ENCODE measurements at places on chromosomes 2 and 18.

DNA sequence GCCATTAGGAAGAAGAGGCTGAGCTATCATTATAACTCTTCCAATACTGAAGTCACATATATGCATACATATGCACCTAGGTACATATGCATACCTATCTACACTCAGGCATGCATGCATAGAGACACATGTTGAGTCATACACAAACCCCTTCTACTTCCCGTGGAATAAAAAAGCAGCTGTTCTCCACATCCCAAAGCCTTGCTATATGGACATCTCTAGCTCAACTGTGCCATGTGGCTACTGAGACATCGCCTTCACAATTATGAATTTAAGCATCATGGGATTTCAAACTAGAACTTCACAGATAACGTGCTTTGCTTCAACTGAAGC, 120.5 kb downstream of the ANKRD44 start:
- DNase-seq = no peak

- peak; percentile 63 for DNase-seq
Observed at GRCh38 chr2:11446733-11447248, 19.2 kb downstream of the E2F6 start.

GRCh38 chr18:79862562-79862961, 64.8 kb downstream of the KCNG2 start:
- DNase-seq = no peak

GRCh38 chr2:74441690-74442482, at the start of gene RTKN:
Gene RTKN, minus strand, starts transcription at chr2:74441937. Its CDS starts 121 bp downstream, at chr2:74441816.
- peak; percentile 34 for DNase-seq

GRCh38 chr2:71498261-71498701, 44.9 kb downstream of the DYSF start:
- DNase-seq = no peak

- no peak for DNase-seq
Observed at GRCh38 chr18:63819786-63820185, 44.6 kb downstream of the SERPINB7 start.

DNA sequence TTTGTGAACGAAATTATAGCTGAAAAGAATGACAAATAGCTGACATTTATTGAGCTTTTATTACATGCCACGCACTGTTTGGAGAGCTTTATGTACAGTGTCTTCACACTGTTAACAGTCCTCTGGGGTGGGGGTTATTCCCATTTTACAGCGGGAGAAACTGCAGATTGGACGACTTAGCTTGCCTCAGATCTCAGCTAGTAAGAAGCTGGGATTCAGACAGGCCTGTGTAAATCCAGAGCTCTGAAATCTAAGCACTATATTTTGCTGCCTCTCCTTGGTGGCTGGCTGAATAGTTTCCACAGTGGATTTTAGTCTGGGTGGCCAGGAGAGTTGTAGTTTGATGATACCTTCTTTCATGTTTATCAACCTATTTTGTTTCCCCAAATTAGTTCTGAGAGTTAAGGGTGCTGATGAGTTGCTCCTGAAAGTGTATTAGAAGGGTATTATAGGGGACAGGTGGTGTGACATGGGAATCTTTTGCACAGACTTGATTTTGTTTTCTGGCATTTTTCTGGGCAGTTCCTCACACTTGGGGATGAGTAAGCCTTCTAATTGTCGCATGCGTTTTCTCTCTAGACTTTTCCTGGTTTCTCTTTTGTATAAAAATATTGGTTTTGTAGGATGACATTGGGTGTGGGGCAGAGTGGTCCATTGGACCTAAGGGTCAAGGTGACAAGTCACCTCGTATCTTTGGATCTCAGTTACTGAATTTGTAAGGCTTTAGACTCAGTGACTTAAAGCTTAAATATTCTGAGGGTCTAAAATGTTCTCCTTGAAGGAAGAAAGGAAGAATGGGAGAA, 1.5 kb downstream of the ACSL3 start:
- DNase-seq = no peak

GRCh38 chr2:9857814-9858729, 14.8 kb downstream of the TAF1B start:
- no peak for DNase-seq

- no peak for DNase-seq
Observed at GRCh38 chr2:231680992-231681852, 27.1 kb upstream of the PTMA start.

DNA sequence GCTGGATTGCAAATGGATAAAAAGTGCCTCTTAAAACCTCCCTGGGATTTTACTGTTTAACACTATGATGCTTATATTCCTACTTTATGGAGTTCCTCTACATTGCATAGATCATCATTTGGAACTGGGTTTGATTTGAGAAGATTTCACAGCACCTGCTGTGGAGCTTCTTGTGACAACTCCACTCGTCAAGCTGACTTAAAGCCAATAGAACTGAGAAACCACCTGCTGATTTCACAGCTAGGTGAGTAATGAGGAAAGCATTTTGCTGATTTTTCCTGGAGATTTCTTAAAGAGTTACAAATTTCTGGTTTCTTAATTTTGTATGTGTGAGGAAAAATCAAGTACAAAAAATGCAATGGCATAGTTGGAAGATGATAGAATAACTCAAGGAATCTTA, 739.1 kb upstream of the LRRTM1 start:
- DNase-seq = no peak

- no peak for DNase-seq
Observed at GRCh38 chr2:50396298-50396631, 635.7 kb downstream of the NRXN1 start.

- no peak for DNase-seq
Observed at GRCh38 chr2:183009249-183009899, 28.9 kb downstream of the NCKAP1 start.

DNA sequence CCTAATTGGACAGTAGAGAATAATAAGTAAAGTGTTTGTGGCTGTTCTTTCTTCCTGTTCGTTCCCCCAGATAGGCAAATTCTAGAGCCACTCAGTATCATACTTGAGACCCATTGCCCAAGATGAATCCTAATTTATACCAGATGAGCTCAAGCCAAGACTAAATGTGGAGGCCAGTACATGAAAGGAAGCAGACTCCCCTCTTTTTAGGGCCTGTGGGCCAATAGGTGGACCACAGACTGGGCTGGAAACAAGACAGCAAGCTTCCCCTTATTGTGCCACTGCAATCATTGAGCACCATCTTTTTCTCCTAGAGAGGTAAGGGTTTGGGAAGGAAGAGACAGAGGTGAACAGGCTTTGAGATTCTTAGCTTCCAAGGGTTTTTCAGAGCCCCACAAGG, 141.9 kb downstream of the MGAT5 start:
- DNase-seq = no peak

DNA sequence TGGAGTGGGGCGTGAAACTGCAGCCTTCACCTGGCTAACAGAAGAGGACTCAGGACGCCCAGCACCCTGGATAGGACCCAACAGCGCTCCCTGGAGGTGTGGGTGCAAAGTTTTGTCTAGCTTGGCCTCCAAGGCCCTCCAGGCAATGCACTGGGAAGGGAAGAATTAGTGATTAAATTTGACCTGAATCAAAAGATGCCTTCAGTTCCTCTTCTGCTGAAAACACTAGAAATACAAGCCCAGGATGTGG, 779 bp upstream of the TRIB2 start:
- DNase-seq = peak; percentile 89

GRCh38 chr2:25165992-25166875, 2.1 kb downstream of the POMC start:
- peak; percentile 64 for DNase-seq

Data from CD4-positive, alpha-beta T cell treated with Interleukin-17A for 4 hours (primary cell).